ENCODE measurements at places on chromosomes 4 and X.

GRCh38 chr4:35802644-35803043 is 441.7 kb downstream of the ARAP2 start:
- no peak for DNase-seq

GRCh38 chrX:49970674-49971073 is 48.3 kb downstream of the CLCN5 start:
- no peak for DNase-seq

GRCh38 chr4:931194-931959 is 739 bp downstream of the GAK start:
- no peak for DNase-seq

DNA sequence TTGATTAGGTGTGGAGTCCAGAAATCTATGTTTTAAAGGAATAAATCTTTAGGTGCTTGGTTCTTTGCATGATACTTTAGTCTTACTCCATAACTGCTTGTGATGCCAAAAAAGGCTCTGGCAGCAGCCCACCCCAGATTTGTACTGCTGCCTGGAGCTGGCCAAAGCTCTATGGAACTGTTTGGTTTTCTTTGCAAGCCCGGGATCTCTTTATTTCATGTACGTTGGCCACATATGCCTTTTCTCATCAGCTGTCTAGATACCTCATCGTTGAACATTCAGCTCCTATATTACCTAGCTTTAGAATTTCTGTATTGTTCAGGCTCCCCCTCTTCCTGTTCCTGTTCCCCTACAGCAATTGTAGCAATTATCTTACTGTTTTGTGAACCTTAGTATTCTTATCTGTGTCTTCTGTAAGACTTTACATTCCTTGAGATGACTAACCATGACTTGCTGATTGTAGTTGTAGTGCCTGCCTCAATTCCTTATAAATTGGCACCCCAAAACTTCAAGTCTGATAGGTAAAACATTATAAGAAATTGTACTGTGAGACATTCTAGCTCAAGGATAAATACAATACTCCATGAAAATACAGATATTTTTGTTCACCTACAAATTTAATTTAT is 199.4 kb upstream of the GPRIN3 start:
- no peak for DNase-seq

- no peak for DNase-seq
Observed at GRCh38 chr4:11250510-11250909, 178.2 kb downstream of the HS3ST1 start.

GRCh38 chr4:99887837-99888236 is 6.4 kb downstream of the LAMTOR3 start:
- DNase-seq: no peak

DNA sequence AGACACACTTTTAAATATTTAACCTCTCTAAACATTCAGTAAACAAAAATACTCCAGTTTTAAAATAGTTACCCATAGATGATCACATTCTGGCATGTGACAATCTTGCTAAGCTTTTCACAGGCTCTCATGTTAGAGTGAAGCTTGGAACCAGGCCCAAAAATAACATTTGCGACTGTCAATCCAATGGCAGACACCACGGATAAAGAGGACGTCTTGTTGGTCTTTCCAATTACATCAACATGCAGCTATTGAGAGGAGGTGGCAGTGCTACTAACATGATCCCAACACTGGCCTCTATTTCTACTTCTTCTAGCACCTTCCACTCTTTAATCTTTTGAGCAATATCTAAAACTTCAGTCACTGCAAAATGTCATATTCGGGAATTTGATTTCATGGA is 970.8 kb upstream of the TENM3 start:
- no peak for DNase-seq

GRCh38 chrX:132090403-132091159 is 37.2 kb downstream of the FRMD7 start:
- DNase-seq: no peak

GRCh38 chr4:76897536-76898384 is at the start of gene SOWAHB:
SOWAHB (minus strand) TSS chr4:76898144; CDS start chr4:76897849, 295 bp downstream.
- no peak for DNase-seq

DNA sequence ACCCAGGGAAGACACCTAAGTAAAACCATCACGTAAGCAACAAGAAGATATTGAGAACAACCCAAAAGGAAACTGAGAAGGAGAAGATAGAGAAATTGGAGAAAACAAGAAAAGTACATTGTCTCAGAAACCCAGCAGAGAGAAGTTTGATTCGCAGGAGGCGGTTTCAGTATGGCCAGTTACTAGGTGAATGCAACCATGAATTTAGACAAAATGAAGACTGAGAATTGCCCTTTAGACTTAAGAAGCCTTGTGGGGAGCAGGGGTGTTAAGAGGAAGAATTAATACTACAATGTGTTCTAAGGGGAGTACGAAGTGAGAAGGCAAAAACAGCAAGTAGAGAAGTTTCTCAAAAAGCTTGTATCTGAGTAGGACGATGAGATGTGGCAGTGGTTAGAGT is 229.3 kb upstream of the NEIL3 start:
- no peak for DNase-seq

GRCh38 chr4:169770416-169770815 is 12.7 kb upstream of the HPF1 start:
- no peak for DNase-seq

DNA sequence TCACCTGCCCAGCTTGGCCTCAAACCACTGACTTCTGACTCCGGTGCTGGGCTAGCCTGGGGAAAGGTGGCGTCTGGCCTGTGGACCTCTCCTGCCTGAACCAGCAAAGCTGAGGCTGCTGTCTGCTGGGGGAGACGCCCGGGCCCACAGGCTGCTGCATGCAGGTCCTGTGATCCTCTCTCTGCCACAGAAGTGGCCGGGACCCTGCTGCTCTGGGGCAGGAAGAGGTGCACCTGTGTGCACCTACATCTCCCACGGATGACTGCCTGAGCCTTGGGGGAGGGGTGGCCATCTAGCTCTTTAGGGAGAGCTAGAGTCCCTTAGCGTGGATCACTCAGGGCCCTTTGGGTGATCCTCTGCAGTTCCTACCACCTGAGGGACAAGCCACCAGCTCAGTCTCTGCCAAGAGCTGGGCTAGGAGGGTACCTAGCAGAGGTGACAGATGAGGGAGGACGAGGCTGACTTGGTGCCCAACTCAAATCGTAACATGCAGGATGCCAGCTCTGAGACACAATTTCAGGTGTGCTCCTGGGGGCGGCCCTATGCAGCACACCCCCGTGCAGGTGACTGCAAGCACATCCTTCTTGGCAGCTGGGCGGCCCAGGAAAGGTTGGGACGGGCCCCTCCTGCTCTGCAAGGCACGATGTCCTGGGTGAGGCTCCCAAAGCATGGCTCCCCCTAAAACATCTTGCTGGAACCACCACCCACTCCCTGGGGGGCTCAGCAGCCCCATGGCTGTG is 22.5 kb downstream of the LETM1 start:
- DNase-seq: no peak

- no peak for DNase-seq
Observed at GRCh38 chr4:87716371-87717265, 66.5 kb downstream of the DMP1 start.

GRCh38 chr4:77833126-77833724 is 14.1 kb upstream of the CNOT6L start:
- no peak for DNase-seq

DNA sequence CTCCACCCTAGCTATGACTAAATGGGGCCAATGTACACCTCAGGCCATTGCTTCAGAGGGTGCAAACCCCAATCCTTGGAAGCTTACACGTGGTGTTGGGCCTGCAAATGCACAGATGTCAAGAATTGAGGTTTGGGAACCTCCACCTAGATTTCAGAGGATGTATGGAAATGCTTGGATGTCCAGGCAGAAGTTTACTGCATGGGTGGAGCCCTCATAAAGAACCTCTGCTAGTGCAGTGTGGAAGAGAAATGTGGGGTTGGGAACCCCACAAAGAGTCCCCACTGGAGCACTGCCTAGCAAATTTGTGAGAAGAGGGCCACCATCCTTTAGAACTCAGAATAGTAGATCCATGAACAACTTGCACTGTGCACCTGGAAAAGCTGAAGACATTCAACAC is 284.1 kb downstream of the ANTXR2 start:
- no peak for DNase-seq

- DNase-seq: no peak
Observed at GRCh38 chrX:123489011-123489410, 243.8 kb downstream of the THOC2 start.

DNA sequence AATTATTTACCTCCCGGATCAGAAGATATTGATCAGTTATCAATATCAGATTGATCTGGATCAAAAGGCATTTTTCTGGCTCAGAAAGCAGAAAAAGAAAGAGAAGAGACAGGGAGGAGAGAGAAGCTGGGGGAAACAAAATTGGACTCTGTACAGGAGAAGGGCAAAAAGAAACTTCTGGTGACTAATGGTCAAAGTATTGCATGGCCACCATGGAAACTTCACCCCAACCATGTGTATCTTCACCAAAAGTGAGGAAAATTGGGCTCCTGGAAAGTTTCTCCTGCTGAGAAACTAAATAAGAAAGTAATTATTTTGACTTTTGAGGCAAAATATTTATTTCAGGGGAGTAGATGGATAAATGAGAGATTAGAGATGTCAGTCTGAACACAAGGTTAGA is 33.9 kb downstream of the RNF150 start:
- no peak for DNase-seq

GRCh38 chr4:111689214-111689613 is 456.0 kb upstream of the FAM241A start:
- DNase-seq: no peak

- no peak for DNase-seq
Observed at GRCh38 chr4:37693450-37694190, 7.4 kb upstream of the RELL1 start.

DNA sequence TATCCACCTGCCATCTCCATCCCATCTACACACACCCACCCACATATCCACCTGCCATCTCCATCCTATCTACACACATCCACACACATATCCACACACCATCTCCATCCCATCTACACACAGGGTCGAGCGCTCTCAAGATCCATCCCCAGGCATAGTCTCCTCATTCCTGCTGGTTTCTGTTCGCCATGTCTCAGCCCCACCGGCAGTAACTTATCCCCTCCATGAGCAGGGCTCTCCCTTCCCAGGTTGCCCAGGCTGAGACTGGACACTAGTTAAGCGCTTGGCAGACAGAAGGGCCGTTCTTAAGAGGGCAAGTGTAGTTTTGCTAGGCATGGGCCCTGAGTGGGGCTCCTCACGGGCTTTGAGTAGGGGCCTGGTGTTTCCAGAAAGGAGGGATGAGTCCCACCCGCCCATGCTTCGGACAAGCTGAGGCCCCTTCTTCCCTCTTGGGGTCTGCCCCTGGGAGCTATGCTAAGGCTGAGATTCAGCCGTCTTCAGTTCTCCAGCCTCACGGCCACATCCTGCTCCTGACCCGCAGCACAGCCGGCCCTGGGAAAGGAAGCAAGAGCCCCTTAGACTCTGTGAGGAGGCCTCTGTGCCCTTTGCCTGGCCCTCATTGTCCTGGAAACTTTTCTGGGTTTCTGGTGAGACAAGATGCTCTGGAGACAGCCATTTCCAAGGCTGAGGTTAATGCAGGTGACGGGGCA is 20.4 kb downstream of the TMEM271 start:
- DNase-seq: no peak

DNA sequence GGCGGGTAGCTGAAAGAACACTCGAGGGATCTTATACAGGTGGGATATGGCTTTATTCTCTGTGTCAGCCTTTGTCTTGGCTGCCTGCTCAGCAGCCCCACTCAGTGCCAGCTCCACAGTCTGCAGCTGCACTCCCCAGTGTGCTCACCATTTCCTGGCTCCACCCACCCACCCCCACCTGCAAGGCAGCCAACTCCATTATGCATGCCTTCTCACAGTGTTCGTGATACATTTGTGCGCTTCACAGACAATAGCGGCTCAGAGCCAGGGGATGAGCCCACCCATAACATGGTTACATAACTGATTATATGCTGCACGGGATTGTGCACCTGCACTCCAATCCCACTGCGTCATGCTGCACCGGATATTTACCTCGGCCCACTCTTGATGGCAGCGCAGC is 8.8 kb upstream of the TMEM128 start:
- DNase-seq: no peak

DNA sequence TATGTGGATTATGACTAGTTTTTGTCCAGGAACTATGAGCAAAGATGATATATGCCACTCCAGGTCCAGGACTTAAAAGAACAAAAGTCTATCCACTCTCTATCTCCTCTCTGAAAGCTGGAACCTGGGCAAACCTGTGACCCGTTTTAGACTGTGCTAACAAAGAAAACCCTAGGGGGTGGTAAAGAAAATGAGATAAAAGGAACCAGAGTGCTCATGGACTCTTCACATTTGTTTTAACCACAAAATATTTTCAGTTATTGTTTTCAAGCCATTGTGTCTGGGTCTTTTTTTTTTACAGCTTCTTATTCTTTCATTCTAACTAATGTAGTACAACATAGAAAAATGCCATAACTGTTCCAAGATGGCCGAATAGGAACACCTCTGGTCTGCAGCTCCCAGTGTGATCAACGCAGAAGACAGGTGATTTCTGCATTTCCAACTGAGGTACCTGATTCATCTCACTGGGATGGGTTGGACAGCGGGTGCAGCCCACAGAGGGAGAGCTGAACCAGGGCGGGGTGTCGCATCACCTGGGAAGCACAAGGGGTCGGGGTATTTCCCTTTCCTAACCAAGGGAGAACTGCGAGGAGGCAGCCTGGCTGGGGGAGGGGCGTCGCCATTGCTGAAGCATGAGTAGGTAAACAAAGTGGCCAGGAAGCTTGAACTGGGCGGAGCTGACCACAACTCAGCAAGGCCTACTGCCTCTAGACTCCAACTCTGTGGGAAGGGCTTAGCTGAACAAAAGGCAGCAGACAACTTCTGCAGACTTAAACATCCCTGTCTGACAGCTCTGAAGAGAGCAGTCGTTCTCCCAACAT is 45.1 kb downstream of the CHM start:
- no peak for DNase-seq

DNA sequence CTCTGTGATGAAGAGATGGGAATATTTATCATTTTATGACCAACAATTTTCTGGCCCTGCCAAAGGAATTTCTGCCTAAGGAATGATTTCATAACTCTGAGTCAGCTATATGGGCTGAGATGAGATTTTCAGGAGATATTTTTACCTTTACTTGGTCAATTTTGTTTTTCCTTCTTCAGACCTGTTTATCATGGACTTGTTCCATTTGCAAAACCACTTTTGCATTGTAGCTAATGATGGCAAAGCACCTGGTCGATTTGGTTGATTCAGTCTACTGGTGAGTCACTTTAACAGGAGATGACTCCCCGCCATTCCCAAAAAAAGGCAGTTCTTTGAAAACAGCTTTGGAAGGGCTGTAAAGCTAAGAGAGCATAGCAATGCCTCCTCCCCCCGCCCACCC is 53.3 kb downstream of the TEX13A start:
- no peak for DNase-seq

DNA sequence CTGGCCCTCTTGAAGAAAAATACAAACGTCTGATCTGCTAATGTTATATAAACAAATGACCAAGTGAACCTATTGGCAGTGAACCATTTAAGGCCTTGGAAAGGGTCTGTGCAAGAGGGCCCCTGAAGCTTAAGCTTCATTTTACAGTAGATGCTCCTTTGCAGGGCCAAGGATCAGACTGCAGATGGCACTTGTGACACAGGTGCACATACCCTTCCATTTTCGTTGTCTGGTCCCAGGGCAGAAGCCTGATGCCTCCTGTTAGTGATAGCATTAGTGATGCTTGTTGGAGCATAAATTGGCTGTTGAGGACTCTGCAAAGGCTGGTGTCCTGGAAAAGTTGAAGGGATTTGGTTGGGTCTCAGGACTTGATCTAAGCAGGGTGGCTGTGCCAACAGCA is 46.5 kb downstream of the ETNPPL start:
- DNase-seq: no peak
